Esophagus squamous epithelium (tissue), 5 donors: ENCODE measurements at places on chromosomes 7 and 10.

DNA sequence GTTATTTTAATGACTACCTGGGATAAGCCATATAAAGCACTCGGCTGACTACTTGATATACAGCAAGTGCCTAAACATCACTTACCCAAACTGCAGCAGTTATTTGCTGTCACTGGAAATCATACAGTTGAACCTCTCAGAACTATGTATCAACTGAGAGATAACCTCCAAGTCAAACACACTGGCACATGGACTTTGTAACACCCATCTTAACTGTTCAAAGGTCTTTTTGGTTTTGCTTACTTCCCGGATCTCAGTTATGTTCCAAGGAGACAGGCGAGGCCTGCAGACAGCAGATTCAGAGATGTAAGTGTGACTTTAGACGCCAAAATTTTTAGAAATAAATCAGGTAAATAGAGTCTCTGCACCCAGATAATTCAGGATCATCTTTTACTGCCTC is 34.6 kb upstream of the DAGLB start:
- no peak for DNase-seq

- no peak for DNase-seq
These were observed 28.7 kb downstream of the IKZF1 start for GRCh38 chr7:50333221-50333651.

- DNase-seq, result no peak
These were observed 130.9 kb downstream of the SEMA3D start for GRCh38 chr7:85055906-85056305.

DNA sequence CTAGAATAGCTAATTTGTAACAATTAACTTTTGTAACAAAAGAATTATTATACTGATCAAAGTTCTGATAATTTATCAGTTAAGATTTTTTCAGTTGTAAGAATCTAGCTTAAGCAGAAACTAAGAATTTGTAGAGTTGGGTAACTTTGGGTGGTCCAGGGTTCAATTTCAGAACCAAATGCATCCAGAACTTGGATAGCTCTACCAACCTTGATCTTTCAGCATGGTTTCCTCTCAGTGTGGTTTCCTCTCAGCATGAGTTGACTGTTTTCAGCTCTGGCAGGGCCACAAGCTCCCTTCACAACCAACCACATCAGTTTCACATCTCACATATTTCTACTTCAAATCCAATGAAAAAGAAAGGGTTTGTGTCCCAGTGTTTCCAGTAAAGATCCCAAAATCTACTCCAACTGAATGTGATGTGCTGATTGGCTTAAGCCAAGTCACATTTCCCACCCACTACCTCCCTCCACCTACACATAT is 3.3 kb upstream of the FAS start:
- no peak for DNase-seq

- no peak for DNase-seq
These were observed 86.7 kb downstream of the INPP5A start for GRCh38 chr10:132624061-132624846.

- DNase-seq, result no peak
These were observed 114.4 kb downstream of the MICU1 start for GRCh38 chr10:72511459-72511858.

DNA sequence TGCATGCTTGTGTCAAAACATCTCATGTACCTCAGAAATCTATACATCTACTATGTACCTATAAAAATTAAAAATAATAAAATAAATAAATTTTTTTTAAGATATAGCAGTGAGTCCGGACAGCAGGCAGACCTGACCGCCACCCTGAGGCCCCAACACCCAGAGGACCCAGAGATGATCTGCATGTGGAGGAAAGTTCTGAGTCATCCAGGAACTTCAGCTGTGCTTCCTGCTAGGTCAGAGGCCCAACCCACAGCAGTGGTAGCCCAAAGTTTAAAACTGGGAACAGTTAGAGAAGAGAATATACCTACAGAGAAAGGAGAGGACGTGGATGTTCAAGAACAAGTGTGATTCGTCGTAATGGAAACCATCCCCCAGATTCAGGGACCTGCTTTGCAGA is 683.7 kb upstream of the NRP1 start:
- DNase-seq, result no peak

DNA sequence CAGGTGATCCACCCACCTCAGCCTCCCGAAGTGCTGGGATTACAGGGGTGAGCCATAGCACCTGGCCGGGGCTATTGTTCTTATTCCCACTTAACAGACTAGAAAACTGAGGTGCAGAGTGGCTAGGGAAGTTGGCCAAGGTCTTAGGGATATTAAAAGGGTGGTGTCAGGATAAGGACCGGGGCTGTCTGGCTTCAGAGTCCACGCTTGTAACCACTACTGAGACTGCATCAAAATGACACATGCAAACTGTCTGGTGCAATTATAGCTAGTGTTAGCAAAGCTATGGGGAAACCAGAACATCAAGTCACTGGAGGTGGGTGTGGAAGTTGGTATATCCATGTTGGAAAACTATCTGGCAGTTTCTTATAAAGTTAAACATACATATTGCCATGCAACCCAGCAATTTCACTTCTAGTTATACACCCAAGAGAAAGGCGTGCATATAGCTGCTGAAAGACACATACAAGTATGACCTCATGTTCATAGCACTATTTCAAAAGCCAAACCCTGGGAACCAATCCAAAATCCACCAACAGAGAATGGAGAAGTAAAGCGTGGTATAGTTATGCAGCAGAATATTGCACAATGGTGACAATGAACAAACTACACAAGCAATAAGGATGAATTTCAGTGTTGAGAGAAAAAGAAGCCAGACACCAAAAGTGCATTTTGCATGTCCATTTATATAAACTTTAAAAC is 33.9 kb upstream of the EEPD1 start:
- DNase-seq, result peak; percentile 10

- no peak for DNase-seq
These were observed 195.7 kb upstream of the GPR26 start for GRCh38 chr10:123470336-123470921.

DNA sequence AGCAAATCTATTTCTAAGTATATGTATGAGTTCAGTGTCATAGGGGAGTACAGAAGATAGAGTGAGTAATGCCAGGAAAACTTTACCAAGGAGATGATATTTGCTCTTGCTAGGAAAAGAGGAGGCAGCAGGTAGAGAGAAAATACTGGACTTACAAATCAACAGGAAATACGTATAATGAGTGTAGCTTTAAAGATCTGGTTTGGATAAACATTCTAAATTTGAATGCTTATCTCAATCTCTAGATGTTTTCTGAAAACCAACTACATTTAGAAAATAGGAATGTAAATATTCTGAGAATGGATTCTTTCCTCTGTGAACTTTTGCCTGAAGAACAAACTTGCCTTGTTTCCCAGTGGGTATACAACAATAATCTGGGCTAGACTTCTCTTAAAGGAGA is 46.9 kb upstream of the GNAI1 start:
- no peak for DNase-seq

DNA sequence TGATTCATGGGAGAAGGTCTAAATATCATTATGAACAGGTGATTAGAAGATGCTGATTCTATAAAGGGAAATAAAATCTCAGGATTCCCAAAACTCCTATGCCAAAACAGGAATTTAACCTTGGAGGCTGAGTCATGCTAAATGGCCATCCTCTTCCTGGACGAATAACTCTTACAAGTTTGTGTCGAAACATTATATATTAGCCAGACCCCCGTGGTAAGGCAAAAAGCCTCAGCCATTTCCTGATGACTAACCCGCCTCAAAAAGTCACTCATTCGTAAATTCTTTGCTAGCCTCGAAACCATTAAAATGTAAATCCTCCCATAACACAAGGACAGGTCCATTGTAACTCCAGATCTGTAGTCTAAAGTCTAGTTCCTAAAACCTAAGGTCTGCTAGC is 32.0 kb downstream of the CUL2 start:
- no peak for DNase-seq

GRCh38 chr10:24133835-24134234 is 75.1 kb upstream of the KIAA1217 start:
- no peak for DNase-seq

DNA sequence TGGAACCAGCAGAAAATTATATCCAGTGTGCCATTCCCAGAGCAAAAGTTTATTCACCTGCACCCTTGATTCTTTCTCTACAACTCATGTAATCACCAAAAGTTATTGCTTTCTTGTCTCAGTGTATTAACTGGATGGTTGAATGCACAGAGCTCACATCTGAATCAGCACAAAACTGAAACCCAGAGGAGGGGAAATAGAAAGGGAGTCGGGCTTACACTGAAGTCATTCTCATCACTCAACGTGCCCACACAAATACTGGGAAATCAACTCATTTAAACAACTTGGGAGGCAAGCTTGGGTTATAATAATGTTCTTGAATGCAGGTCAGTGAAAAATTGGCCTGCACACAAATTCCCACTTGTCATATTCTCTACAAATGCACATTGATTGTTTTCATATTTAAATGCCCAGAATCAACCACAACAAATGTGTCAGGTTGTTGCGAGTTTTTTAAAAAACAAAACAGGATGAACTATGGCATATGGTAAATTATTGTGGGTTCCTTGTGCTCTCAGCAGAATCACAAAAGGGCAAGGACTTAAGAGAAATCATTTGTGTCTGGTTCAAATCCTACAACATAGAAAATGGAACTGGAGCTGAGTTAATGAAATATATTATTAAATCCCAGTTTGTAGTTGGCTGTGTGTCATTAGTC is 125.9 kb upstream of the NOBOX start:
- DNase-seq, result no peak

DNA sequence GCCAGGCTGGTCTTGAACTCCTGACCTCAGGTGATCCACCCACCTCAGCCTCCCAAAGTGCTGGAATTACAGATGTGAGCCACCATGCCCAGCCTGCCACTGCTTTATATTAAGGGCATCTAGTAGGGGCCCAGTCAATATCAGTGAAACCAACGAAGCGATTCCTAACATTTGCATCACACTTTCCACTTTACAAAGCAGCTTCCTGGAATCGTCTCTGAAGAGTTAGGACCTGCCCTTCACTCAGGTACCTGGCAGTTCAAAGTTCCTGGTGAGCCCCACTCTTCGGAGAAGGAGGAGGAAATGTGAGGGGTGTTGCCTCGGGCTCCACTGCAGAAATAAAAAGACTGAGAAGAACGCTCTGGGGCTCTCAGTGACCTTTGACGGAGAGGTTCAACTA is 31.1 kb upstream of the EZH2 start:
- DNase-seq, result no peak

DNA sequence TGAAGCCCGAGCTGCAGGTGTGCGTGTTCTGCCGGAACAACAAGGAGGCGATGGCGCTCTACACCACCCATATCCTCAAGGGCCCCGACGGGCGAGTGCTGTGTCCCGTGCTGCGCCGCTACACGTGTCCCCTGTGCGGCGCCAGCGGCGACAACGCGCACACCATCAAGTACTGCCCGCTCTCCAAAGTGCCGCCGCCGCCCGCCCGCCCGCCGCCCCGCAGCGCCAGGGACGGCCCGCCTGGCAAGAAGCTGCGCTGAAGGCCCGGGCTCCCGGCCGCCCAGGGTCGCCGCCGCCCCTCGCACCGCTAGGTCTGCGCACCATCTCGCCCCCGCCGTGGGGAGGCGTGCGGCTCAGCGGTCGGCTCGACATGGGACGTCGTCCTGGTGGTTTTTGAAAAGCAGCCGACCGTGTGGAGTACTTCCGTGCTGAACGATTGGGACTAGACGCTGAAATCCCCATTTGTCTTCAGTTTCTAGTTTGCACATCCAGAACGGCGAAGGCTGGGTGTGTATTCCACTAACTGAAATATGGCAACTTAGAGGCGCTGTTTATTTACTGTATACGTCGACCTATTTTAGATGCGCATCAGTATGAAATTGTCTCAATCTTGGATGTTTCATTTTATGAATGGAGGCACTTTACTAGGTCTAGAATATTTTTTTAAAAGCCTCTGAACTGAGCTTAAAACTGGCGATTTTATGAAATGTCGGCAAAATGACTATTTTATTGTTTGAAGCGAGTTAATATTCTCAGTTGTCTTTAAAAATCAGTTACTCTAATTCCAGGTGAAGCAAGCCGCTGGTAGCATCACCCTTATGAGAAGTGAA is 1.1 kb downstream of the NANOS1 start:
- no peak for DNase-seq

DNA sequence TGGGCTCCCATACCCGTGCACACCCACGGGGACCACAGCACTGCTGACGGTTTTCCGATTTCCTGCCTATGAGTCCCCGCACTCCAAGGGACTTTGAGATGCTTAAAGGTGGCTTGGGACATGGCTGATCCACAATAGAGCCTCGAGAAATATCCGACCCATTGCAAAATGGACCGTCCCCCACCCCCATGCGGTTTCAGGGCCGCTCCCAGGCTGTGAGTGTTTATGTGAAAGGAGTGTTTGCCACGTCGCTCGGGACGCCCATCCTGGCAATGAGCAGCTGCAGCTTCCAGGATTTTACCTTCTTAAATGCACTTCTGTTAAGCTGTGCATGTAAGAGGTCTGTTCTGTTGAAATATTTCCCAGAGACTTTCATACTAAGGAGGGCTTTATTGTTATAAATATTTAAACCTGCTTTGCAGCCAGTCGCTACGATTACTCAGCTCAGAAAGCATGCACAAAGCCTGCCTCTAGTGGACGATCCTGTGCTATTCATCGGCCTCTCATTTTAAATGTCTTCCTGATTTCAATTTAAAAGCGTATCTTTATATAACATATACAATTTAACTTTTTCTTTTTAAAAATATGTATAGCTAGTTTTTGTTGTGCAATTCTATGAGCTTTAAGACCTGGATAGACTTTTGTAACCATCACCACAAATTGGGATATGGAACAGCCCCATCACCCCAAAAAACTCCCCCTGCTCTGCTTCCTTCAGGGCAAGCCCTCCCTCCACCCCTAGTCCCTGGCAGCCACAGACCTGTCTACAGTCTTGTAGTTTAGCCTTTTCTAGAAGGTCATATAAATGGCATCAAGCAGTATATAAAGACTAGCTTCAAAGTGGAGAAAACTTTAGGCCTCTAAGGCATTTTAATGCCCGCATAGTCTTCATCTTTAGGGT is 418.3 kb downstream of the PAXIP1 start:
- DNase-seq, result no peak

DNA sequence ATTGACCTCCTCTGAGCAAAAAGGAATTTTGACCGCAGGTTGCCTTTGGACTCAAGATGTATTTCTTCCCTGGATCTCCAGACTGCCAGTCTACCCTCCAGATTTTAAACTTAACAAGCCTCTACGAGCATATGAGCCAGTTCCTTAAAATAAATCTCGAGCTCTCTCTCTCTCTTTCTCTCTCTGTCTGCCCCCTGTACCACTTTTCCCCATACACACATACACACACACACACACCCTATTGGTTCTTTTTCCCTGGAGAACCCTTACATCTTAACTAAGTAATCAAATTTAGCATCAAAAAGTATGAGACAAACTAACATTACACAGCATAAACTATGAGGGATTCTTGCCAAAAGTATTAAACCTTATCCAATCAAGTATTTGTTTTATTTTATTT is 11.4 kb downstream of the BCAP29 start:
- DNase-seq, result no peak

DNA sequence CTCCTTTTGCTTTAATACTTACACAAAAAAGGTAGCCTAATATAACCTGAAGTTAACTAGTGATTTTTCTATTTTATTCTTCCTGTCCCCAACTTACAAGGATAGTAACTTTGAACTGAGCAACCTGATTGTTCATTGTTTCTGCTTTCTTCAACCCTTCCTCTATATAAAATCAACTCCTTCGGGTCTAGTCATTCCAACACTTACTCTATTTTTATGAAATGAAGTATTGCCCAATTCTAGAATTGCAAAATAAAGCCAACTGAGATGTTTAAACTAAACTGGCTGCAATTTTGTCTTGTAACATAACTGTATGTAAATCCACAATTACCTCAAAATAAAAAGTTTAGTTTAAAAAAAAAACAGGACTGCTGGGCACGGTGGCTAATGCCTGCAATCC is 20.3 kb upstream of the DNA2 start:
- DNase-seq, result no peak

GRCh38 chr7:101177644-101178043 is 2.4 kb downstream of the NAT16 start:
- DNase-seq, result no peak

- DNase-seq, result no peak
These were observed 329.0 kb downstream of the RNLS start for GRCh38 chr10:88254091-88254490.
